ENCODE measurements at places on chromosomes 12 and 14. TPM values are rescaled to one million over a fixed set of nuclear protein-coding genes. Genes with fewer than 3 reads are reported as not detected.

IPO8 gene
- total RNA-seq = 49.8 TPM

TMTC2 gene
- 3.7 TPM for total RNA-seq

- DNase-seq = no peak
Observed at GRCh38 chr12:125148316-125148715, 83.1 kb downstream of the AACS start.

GRCh38 chr12:50986966-50987737, 34.8 kb downstream of the HIGD1C start:
- no peak for DNase-seq

DNA sequence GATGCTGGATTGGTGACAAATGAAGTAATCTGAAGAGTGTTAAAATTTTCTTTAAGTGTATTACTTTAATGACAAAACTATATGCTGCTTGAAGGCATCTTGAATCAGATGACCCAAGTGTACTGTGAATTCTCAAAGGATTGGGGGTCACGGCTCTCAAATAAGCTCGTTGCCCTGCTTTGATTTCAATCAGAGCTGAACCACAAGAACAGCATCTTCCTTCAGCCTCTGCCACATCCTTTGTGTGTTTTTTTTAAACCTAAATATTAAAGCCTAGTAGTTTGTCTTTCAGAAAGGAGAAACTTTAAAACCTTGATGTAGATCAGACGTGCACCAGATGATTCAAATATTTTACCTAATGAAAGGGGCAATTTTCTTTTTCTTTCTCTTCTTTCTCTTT, 11.7 kb downstream of the ELK3 start:
- DNase-seq = no peak

DNA sequence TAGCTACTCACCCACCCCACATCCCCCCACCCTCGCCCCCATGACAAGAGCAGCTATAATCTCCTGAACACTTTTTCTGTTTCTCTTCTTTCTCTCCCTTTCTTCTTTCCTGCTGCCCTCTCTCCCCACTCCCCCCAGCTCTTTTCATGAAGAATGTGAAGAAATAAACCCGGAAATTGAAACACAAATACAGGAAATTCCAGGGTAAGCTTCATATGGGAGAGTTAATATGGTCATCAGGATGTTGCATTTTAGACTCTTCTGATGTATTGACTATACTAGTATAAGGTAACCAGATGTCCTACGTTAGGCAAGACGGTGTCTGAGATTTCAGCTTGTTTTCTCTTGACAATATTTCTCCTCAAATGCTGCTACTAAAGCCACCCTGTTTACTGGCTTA, 41.6 kb upstream of the LRIG3 start:
- no peak for DNase-seq

FBXL14 gene
- 13.0 TPM for total RNA-seq

LRRC10 gene
- not detected for total RNA-seq

- DNase-seq = no peak
Observed at GRCh38 chr12:130354407-130354806, 16.7 kb downstream of the PIWIL1 start.

GRCh38 chr12:77049767-77050353, 15.5 kb downstream of the E2F7 start:
- DNase-seq = no peak

GRCh38 chr12:127308148-127308547, 958.8 kb upstream of the TMEM132C start:
- DNase-seq = no peak

- DNase-seq = no peak
Observed at GRCh38 chr12:1583421-1584078, 10.8 kb downstream of the FBXL14 start.

DNA sequence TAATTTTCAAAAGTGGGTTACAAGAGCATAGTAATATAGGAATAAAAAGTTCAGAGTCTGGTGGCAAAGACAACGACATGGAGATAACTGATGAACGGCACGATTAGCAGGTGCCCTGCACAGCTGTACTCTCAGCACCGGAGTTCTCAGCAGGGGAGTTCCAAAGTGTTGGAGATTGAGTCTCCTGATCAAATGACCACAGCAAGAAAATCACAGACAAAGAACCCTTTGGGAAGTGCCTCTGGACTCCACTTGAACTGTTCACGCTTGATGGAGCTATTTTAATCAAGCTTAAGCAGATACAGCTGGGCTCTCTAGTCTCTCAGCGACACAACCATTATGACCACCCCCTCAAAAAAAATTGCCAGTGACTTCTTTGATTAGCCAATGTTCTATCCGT, 153.1 kb downstream of the ALG10B start:
- DNase-seq = no peak

M6PR gene
- total RNA-seq = 154 TPM

DNA sequence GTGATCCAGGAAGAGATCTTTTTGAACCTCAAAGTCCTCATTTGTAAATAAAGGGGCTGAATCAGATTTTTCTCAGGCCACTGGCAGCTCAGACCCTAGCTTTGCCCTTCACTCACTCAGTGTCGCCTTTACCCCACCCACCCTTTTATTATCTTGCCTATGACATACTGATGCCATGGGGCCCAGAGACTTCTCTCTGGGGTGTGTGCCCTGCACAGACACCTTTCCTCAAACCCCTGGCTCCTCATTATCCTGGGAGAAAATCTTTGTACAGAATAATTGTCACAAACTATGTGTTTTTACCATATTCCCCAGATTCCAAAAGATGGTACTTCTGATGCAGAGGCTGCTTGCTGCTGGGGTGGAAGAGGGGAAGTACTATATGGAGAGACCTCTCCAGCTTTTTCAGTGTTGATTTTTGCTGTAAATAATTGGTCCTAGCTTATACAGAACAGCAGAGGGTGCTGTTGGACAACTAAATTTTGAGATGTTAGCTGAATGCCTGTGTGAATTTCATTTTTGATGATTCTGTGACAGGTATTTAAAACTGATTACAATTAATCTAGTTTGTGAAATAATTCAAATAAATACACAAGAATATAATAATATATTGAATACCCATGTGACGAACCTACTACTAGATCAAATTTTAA, 53.9 kb upstream of the DCD start:
- no peak for DNase-seq

ADCY6 gene
- total RNA-seq = 19.1 TPM

DNA sequence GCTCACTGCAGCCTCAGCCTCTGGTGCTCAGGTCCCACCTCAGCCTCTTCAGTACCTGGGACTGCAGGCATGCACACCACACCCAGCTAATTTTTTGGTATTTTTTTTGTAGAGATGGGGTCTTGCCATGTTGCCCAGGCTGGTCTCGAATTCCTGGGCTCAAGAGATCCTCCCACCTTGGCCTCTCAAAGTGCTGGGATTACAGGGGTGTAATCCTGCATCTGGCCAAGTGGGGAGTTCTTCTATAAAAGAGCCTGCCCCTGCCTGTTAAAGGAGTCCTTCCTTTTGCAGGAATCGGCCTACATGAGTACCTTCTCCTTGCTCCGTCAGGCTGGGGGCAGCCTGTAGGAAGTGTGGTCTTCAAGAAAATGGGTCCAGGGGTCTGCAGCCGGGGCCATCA, 54.1 kb upstream of the RASSF3 start:
- DNase-seq = no peak

DNA sequence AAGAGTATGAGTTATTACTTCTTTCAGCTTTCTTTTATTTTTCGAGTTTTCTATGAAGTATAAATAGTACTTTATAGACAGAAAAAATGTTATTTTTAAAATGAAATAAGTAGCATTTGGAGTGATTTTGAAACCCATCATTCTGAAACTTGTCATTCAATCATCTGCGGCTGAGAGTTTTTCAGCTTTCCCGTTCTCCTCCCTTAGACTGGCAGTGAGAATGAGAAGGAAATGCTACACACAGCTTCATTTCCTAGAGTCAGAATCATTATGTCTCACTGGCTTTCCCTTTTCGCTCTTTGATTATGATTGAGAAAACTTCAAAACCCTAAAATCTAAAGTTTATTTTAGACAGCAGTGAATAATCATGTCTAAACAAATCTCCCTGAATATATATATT, 33.7 kb upstream of the GNPNAT1 start:
- no peak for DNase-seq

DNA sequence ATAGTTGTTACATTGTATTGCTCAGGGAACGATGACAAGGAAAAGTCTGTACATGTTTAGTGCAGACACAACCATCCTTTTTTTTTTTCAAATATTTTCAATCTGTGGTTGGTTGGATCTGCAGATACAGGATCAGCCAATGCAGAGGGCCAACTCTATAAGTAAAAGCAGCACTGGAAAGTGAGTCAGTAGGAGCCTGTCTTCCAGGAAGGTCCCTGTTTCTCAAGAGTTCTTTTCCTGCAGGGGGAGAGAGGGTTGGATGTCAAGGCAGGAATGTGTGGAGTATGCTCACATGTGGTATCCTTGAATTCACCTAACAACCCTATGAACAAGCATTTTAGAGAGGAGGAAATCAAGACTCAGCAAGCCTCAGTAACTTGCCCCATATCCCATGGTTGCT, 409.1 kb downstream of the NPAS3 start:
- no peak for DNase-seq

DNA sequence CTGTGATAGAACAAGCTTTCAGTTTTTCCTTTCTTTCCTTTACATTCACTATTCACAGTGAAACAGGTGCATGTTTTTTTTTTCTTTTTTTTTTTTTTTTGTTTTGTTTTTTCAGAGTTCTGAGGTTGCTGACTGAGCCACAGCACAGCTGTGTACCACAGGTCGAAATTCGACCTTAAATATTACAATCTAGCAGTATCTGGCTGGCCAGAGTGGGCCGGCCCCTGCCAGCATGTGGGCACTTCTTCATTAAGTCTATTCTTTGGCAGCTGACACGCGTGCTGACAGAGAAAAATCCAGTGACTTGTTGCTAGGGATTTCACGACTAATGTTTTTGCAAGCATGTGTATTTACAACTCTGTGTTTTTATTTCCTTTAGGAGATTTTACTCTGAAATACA, 33.9 kb downstream of the FBXO33 start:
- no peak for DNase-seq

- no peak for DNase-seq
Observed at GRCh38 chr12:114673169-114673833, 10.7 kb downstream of the TBX3 start.

DNA sequence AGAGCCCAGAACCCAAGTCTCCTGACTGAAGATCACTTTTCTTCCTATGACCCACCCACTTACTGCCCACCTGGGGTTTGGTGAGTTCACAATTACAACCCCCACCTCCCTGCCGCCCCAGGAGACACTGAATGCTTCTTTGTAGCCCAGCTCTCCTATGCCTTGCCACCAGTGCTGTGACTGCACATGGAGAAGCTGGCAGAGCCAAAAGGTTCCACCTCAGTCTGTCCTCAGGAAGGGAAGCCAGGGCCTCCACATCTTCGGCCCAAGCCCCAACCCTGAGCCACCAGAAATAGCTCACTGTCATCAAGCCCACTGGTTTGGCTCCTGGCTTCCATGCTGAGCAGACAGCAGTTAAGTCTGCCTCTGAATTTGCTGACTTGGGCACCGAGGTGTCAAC, 25.6 kb downstream of the OTUB2 start:
- peak; percentile 43 for DNase-seq

DNA sequence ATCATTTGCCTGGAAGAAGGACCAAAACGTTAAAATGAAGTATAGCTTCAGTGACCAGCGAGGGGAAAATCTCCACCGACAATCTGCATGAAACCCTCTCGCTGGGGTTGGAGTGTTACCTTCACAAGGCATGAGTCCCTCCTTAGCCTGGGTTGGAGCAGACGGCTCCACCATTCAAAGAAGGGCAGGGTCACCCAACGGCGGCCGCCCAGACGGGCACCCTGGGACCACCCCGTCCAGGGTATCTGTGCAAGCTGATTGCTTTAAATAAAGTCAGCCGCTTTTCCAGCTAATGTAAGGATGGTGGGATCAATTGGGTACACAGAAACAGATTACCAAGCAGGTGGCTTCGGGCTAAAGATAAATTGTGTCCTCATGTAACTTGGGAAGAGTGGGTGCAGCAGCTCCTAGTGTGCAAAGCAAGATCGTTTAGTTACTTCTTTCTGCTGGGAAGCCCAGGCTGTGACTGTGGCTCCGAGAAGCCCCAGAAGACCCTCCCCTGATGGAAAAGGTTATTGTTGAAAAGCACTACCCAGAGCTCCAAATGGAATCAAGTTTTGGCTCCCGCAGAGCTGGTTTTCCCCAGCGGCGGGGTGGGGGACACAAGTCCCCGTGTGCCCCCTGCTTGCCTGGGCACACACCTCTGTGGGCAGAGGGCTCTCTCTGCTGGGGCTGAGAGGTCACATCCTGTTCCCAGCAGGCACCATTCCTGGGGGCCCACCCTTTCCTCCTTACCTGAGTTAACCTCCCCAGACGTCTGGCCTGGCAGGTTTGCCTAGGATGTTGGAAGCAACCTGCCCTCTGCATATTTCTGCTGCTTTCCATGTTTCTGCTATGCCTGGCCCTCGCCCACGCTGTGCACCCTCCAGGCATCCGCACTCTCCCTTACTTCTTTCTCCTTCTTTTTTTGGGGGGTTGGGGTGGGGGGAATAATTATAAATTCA, 318.6 kb upstream of the DIO3 start:
- peak; percentile 52 for DNase-seq

IL26 gene
- not detected for total RNA-seq

PLEKHG7 gene
- total RNA-seq = 3.2 TPM

DNA sequence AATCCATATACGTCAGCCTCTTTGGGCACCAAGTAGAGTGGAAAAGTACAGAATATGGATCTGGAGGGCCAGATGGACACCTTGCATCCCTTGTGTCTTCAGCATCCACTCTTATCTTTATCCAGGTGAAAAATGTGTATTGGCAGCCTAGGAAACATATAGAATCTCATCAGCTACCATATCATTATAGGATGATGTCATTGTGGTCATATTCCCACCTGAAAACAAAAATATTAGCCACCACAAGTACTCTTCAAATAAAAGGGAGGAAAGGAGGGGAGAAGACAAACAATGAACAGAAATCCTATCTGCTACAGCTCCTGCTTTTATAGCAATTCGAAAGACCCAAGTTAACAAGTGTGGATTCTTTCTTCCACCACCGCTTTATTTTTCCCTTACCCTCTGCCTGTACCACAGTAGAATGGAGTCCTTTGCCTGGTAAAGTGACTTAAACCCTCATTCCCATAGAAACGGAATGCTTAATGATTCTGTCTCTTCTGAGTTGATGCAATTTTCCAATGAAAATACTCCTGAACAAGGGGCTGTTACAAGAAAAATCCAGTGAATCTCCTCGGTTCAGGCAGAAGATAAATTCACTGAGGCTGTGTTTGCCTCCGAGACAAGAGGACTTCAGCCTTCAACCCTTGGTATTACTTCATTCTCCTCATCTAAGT, 13.8 kb upstream of the IL26 start:
- DNase-seq = no peak

KRT71 gene
- not detected for total RNA-seq

GRCh38 chr12:92603741-92604432, 98.9 kb upstream of the PLEKHG7 start:
- DNase-seq = no peak
